Kidney (tissue), 22 donors: ENCODE measurements at places on chromosomes 11 and 22. TPM values are rescaled to one million over a fixed set of nuclear protein-coding genes. Genes with fewer than 3 reads are reported as not detected.

GRCh38 chr11:65539744-65540289 lies 14.9 kb downstream of the SCYL1 start:
- DNase-seq = no peak

DNA sequence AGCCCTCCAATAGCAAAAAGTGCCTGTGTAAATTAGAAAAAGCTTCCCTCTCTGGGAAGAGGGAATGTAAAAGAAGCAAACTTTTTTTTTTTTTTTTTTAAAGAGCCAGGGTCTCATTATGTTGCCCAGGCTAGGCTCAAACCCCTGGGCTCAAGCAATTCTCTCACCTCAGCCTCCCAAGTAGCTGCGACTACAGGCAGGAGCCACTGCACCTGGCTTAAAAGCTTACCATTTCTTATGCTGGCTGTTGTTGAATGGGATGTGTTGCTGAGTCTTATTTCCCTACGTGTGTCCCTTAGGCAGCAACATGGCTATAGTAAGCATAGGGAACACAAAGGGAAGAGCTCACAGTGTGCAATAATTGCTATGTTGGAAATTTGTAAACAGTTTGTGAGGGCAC lies 225.5 kb upstream of the CCDC90B start:
- DNase-seq = no peak

- no peak for DNase-seq
These were observed 2.3 kb upstream of the PNPLA5 start for GRCh38 chr22:43894122-43894521.

GRCh38 chr11:85281550-85281949 lies 345.6 kb downstream of the DLG2 start:
- no peak for DNase-seq

The TMPRSS6 gene
- 1.4 TPM for total RNA-seq
